ENCODE measurements at places on chromosomes 1 and 21.

DNA sequence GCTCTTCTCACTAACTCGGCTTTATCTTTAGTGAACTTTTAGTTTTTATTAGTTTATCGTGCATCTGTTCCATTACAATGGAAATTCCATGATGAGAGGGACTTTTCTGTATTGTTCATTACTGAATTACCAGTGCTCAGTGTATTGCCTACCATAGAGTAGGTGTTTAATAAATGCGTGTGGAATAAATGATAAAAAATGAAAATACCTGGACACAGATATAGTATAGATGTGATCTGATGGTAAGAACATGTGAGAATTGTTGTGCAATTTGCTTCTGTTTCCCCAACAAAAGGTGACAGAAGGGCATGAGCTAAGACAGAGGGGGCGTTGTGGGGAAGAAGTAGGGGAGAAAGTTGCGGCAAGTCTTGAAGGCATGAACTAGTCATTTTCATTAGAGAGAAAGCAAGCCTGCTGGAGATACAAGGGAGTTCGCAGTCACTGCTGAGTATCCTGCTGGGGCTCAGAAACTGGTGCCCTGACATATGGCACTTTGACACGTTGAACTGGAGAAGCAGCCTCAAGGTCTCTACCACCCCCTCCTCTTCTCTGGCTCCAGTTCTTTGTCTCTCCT is 5.6 kb upstream of the COG2 start:
- DNase-seq: no peak

DNA sequence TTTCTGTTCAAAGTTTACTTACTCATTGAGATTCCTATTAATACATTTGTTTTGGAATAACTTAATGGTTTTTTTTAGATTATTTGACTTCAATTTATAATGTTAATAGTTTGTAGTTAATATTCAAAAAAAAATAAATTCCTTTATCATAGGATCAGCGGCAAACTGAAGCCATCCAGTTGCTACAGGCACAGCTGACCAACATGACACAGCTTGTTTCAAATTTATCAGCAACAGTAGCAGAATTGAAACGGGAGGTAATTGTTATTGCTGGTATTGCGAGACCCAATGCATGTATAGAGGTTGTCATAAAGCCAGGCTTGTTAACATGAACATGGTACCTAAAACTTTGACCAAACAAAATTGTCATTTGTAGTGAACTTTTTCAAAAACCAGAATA is 59.0 kb upstream of the FASLG start:
- no peak for DNase-seq

DNA sequence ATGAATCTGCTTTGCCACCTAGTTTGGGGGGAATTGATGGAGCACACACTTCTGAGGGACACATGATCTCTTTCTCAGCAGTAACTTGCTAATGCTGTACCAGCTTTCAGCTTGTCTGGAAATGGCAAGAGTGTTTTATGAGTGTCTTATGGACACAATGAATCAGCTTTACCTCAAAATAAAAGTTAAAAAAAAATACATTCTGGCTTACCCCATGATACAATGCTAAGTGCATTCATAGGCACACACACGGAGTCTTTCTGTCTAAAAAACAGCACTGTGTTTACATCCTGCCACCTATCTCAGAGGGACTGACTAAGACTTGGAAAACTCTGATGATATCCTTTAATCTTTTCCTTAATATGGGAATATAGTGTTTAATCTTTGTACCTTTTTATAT is 455.5 kb upstream of the ADAMTS5 start:
- no peak for DNase-seq

- no peak for DNase-seq
Observed at GRCh38 chr1:5753549-5754421, 238.4 kb downstream of the NPHP4 start.
